ENCODE measurements at places on chromosomes 16 and 17.

DNA sequence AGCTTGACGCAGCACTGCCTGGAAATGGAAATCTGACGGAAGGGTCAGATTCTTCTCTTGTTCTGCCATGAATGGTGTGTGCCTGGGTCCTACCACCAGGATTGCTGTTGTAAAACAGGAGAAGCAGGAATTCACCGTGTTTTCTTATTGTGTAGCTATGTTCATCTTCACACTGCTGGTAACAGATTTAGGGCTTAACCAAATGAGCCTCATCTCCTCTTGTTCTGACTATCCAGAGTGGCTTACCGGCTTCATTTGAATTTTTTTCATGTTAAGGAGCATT is 97.3 kb upstream of the CHMP6 start:
- DNase-seq = no peak

- no peak for DNase-seq
Observed at GRCh38 chr17:36933512-36934143, 3.6 kb upstream of the LHX1 start.

- DNase-seq = no peak
Observed at GRCh38 chr17:37017404-37017803, 68.7 kb downstream of the AATF start.

GRCh38 chr16:69108064-69108904 is 2.8 kb downstream of the HAS3 start:
- DNase-seq = no peak

DNA sequence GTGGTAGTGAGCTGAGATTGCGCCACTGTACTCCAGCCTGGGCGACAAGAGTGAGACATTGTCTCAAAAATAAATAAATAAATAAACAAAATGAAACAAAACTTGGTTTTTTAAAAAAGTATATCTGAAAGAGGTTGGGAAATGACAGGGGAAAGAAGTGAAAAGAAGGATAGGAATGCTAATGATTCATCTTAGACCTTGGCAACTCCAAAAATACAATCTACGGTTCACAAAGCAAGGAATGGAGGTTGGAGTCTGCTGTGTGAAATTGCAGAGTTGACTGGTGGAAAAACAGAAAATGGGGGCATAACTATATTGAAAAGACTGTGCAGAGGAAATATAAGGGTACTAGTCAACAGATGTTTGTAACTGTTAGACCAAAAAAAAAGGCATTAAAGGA is 40.0 kb upstream of the CD300E start:
- no peak for DNase-seq

GRCh38 chr16:65289022-65289421 is 167.2 kb upstream of the CDH11 start:
- DNase-seq = no peak

DNA sequence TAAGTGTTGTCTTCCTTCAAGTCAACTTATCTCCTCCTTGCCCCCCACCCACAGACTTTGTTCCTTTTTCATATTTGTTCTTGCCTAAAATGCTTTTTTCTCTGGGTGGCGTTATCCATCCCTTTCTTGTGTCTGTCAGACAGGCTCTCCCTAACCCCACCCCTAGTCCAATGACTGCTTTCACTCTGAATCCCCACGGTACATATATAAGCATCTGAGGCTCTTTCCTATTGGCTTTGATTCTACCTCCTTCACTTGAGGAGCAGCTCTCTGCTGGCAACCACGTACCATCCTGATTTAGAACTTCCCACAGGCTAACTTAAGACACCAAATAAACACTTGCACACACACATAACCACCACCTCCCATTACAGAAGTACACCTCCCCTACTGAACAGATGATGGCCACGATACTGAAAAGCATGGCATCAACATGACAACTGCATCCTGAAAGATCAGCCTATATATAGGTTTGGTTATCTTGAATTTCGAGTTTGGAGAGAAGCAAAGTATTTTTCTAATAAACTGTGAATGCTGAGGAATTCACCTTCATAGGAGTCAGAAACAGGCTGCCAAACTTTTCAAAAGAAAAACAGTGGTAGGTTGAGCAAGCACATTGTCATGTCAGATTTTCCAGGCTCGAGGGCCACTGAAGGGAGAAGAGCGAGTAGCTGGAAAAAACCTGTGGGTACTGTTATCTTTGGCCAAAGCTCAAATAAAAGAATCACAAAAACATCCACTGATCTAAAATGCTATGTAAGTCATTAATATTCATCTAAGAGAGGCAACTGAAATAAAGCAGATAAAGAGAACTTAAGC is 24.3 kb downstream of the STAT3 start:
- no peak for DNase-seq

- DNase-seq = no peak
Observed at GRCh38 chr17:57518587-57519581, 226.2 kb downstream of the CCDC182 start.

DNA sequence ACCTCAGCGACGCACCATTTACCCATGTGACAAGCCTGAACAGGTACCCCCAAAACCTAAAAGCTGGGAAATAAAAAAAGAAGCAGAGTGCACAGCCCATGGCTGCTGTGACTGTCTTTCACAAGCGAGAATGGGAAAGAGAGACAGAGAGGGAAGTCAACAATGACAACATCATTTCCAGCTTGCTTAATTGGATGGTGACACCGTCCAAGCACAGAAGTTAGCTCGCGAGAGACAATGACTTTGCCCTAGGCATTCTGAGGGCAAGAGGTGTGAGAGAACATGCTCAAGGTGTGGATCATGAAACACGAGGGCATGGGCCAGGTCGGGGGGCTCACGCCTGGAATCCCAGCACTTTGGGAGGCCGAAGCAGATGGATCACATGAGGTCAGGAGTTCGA is 19.3 kb upstream of the NSMCE1 start:
- no peak for DNase-seq

GRCh38 chr17:33574942-33575445 is 281.9 kb upstream of the ASIC2 start:
- DNase-seq = no peak

GRCh38 chr16:50067290-50067853 is 1.6 kb downstream of the HEATR3 start:
- peak; percentile 21 for DNase-seq

DNA sequence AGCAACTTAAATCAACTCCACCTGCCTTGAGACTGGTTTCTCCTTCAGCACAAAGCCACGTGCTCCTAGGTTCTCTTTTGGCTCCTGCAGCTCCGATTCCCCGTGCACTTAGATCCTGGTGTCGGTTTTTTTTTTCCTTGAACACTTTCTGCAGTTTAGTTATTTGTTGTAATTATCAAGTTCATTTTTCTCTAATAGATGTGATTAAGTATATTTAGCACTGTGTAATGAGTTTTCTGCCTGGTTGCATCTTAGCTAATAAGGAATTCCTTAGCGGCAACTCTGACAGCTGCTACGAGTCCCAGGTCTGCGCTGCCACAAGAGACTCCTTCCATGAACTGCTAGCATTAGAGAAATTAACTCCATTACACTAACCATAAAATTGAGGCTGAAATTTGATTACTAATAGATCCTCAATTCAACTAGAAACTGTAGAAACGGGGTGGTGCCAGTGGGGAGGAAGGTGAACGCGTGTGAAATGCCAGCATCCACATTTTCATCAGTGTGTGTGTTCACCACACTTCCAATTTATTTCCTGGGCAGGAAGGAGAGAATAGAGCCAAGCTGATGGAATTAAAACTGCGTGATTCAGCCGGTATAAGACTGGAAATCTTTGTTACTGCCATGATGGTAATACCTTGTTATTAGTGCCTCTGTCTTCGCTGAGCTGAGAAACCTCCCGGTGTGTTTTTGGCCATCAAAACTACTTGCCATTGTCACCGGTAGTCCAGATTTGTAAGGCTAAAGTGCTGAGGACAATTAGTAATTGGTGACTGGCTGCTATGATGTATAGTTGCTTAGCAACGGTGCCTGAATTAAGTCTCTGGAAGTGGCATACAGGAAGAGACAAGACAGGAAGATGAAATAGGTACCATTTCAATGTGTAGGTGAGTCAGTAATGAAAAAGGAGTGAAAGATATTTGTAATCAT is 232.4 kb downstream of the IRX3 start:
- DNase-seq = no peak

DNA sequence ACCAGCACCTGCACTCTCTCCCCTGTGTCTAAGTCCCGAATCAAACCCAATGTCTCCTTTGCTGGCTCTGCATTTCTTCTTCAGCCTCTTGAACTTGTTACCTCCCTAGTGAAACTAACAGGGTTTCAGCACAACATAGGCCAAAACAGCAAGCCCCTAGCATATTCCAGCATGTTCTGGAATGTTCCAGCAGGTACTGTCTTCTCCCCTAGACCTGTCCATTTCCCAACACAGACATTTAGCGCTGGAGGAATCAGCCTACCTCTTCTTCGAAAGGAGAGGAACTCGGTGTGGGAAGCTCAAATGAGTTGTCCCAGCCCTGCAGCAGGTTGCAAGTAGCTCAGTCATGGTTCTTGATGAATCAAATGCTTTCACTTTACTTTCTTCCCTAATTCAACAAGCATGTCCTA is 47.1 kb downstream of the LITAF start:
- no peak for DNase-seq

GRCh38 chr16:21205303-21205702 is 6.1 kb downstream of the ZP2 start:
- no peak for DNase-seq

DNA sequence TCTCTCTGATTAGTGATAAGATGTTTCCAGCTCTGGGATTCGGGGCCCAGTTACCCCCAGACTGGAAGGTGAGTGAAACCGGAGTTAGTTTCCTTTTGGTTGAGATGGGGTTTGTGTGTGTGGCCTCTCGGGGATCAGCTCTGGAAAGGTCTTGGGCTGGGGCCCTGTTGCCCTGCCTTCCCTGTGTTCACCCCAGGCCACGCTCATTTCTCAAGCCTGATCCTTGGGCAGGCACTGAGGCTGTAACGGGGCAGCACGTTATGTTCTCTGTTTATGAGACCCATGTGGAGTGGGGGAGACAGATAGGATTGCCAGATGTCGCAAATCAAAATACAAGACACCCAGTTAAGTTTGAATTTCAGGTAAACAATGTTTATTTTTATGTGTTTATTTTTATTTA is 35.5 kb downstream of the CPNE2 start:
- DNase-seq = no peak

- peak; percentile 72 for DNase-seq
Observed at GRCh38 chr16:67241008-67241900, 6.0 kb downstream of the FHOD1 start.

DNA sequence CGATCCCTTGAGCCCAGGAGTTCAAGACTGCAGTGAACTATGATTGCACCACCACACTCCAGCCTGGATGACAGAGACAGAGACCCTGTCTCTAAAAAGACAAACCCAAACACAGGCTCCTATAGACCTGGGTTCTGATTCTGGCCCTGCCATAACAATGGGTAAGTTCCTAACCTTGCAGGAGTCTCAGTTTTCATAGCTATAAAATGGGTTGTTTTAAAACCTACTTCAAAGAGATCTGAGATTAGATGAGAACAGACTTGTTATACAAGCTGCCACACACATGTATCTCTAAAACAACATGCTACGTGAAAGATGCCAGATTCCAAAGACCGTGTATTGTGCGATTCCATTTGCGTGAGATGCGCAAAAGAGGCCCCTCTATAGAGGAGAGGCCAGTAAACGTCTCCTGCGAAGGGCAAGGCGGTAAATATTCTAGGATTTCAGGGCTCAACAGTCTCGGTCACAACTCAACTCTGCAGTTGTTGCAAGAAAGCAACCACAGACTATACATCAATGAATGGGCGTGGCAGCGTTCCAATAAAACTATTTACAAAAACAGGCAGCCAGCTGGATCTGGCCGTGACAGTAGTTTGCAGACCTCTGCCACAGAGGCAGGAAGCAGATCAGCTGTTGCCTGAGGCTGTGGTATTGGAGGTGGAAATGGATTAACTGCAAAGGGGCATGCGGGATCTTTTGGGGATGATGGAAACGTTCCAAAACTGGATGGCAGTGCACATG is 5.9 kb downstream of the CORO7 start:
- no peak for DNase-seq

DNA sequence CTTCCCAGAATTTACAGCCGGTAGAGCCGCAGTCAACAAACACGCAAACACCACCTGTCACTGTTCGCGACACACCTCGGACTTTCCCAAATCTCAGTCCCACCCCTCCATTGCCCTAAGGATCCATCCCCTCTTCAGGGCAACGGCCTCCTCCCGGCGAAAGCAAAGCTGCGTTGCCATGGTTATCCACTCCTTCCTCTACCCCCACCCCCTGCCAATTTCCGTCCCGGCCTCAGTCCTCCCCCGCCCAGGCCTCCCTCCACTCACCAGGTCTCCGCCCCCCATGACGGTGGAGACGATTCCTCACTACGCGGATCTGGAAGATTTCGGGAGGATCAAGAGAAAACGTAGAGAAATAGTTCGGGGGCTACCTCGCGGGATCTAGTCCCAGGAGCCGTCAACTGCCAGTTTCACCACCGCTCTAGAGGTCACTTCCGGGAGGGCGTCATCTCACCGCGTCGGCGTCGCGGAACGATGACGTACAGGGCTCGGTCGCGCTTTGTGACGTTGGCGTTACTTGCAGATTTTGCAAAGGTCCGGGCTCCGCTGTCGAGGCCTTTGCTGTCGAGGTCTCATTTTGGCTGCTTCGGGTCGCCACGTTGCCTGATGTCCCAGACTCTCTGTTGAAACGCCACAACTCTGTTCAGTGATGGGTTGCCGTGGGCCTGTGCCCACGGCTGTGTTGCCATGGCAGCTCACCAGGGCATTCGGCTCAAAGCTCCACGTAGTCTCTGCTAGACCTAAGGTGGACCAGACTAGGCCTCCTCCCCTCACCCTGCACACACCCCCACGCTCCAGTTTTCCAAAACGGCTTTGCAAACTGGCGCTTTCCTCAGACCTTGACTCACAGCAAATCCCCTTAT is at the start of gene CWC25:
CWC25 (minus strand) TSS at position 423 of the 863 bp plus-strand sequence; CDS start at position 285, 138 bp downstream.
- peak; percentile 93 for DNase-seq

DNA sequence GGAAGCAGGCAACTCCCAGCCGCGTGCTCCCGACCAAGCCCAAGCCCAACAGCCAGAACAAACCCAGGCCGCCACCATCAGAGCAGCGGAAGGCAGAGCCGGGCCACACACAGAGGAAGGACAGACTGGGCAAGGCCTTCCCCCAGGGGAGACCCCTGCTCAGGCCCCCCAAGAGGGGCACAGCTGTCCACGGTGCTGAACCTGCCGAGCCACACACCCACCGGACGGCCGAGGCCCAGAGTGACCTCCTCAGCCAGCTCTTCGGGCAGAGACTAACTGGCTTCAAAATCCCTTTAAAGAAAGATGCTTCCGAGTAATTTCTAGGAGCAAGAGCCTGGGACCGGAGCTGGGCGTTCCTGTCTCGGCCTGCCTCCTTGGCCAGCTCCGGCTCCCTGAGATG is 14.1 kb upstream of the ZFPM1 start:
- DNase-seq = no peak

GRCh38 chr16:26457095-26457494 is 609.6 kb upstream of the C16orf82 start:
- no peak for DNase-seq

DNA sequence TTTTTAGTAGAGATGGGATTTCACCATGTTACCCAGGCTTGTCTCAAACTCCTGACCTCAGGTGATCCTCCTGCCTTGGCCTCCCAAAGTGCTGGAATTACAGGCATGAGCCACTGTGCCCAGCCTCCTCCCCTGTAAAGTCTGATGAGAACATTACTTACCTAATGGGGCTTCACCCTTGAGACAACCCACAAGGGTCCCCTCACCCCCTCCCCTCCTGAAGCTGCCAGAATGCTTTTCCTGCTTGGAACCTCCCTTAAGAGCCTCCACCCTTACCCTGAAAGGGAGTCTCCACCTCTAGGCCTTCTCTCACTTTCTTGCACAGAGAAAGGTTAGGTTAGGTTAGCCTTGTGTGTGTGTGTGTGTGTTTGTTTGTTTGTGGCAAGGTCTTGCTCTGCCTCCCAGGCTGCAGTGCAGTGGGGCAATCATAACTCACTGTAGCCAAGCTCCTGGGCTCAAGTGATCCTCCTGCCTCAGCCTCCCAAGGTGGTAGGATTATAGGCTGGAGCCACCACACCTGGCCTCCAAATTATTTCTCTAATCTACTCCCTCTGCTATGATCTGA is 8.9 kb downstream of the SLC5A11 start:
- no peak for DNase-seq

Data from urothelium cell line (cell line).